ENCODE measurements at places on chromosomes 1 and 21. TPM values are rescaled to one million over a fixed set of nuclear protein-coding genes. Genes with fewer than 3 reads are reported as not detected.

The TPTE gene
- total RNA-seq: not detected

DNA sequence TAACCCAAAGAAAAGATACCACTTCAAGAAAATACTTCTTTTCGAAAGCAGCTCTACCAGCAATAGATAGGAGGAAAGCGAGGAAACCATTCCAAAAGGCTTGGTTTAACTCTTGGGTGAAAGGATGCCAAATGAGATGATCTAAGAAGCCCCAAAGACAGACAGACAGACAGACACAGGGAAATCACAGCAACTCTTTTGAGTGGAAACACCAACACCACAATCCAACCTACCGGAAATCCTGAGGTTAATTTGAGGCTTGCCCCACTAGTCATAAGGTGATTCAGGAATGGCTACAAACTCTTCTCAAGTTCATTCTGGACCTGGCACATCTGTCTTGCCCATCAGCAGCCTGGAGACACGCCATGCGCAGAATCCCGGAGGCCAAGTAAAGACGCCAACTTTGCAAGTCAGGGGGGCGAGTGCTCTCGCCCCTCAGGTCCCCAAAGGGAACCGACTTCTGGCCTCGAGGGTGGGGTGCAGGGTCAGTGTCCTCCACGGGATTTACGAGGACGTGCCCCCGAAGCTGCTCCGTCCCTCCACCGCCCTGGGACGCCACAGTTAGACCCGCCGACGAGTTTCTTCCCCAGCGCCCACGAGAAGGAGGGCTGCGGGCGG is 778 bp downstream of the EVI5 start:
- no peak for DNase-seq
- H3K4me1 ChIP-seq: peaks cover 25% of the 10 kb centered on the region
- peak overlapping the region; percentile 74 for H3K4me3 ChIP-seq
- no peaks in the 10 kb centered on the region for H3K27me3 ChIP-seq
- H3K36me3 ChIP-seq: no peaks in the 10 kb centered on the region

The SMPDL3B gene
- 1.7 TPM for total RNA-seq

- DNase-seq: no peak
- H3K4me3 ChIP-seq: no peak overlapping the region
- H3K36me3 ChIP-seq: no peaks in the 10 kb centered on the region
Measured at GRCh38 chr1:244296003-244296402, 155.7 kb downstream of the ADSS2 start.

GRCh38 chr1:163230827-163231226 is 28.1 kb upstream of the RGS5 start:
- H3K27me3 ChIP-seq: no peaks in the 10 kb centered on the region
- no peaks in the 10 kb centered on the region for H3K4me1 ChIP-seq
- H3K4me3 ChIP-seq: no peak overlapping the region
- DNase-seq: no peak

The CYP4A22 gene
- total RNA-seq: not detected

GRCh38 chr1:67874501-67875111 is 41.3 kb upstream of the GNG12 start:
- no peak overlapping the region for H3K27ac ChIP-seq
- H3K27me3 ChIP-seq: no peaks in the 10 kb centered on the region
- no peaks in the 10 kb centered on the region for H3K4me1 ChIP-seq
- DNase-seq: no peak

The MX2 gene
- 6.1 TPM for total RNA-seq

GRCh38 chr1:172221436-172221835 is 199.0 kb upstream of the C1orf105 start:
- DNase-seq: no peak
- H3K4me1 ChIP-seq: no peaks in the 10 kb centered on the region

- H3K4me1 ChIP-seq: no peaks in the 10 kb centered on the region
- no peak overlapping the region for H3K27ac ChIP-seq
- H3K36me3 ChIP-seq: no peaks in the 10 kb centered on the region
- no peak overlapping the region for H3K4me3 ChIP-seq
Measured at GRCh38 chr1:113166473-113166872, 93.5 kb downstream of the LRIG2 start.

- peak overlapping the region; percentile 92 for H3K27ac ChIP-seq
- peaks cover 19% of the 10 kb centered on the region for H3K27me3 ChIP-seq
- H3K4me3 ChIP-seq: peak overlapping the region; percentile 72
- DNase-seq: peak; percentile 88
Measured at GRCh38 chr1:29122682-29123052, 1.0 kb downstream of the TMEM200B start.

The SLC16A4 gene
- total RNA-seq: 0.52 TPM

The PPM1J gene
- 11.8 TPM for total RNA-seq

The CREB3L4 gene
- total RNA-seq: 17.0 TPM

GRCh38 chr21:15208786-15209185 is 144.0 kb upstream of the NRIP1 start:
- H3K27ac ChIP-seq: no peak overlapping the region
- no peaks in the 10 kb centered on the region for H3K27me3 ChIP-seq
- no peak overlapping the region for H3K4me3 ChIP-seq
- H3K36me3 ChIP-seq: no peaks in the 10 kb centered on the region

DNA sequence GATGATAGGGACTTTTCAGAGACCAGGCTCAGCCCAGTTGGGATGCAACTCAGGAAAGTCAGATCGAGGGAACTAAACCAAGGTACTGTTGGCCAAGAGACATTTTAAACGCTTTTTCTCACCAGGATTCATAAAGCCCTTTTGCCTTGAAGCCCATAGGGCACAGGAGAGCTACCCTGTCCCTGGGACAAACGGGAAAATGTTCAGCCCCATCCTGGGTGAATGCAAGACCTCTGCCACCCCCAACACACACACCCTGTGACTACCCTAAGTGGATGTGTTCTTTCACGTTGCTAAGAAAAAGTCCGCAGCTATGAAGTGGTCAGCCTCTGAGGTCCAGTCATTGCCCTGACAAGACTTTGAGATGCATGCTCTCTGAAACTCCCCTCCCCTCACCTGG is 58.4 kb downstream of the ITPKB start:
- peak overlapping the region; percentile 47 for H3K4me3 ChIP-seq
- no peaks in the 10 kb centered on the region for H3K27me3 ChIP-seq
- H3K27ac ChIP-seq: peak overlapping the region; percentile 91

The FNDC5 gene
- not detected for total RNA-seq

DNA sequence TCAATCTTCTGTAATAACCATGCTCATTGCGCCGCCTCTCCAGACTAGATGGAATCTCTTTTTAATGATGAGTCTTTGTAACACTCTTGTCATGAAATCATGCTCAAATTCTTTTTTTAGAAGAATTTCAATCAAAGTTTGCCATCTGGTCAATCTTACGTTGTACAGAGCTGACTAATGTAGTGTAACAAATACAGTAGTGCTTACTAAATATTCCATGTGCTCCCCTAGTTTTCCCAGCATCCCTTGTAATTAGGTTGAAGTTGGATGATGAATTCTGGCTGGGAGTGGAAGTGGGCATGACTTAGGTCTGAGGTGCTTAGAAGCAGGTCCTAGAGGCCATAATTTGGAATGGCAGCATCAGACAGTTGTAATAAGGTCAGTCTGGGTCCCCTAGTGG is 309.1 kb upstream of the SNX7 start:
- no peak overlapping the region for H3K4me3 ChIP-seq
- no peaks in the 10 kb centered on the region for H3K36me3 ChIP-seq
- H3K27me3 ChIP-seq: no peaks in the 10 kb centered on the region
- H3K27ac ChIP-seq: no peak overlapping the region

The AKR7A3 gene
- 3.1 TPM for total RNA-seq

The SH2D1B gene
- not detected for total RNA-seq

DNA sequence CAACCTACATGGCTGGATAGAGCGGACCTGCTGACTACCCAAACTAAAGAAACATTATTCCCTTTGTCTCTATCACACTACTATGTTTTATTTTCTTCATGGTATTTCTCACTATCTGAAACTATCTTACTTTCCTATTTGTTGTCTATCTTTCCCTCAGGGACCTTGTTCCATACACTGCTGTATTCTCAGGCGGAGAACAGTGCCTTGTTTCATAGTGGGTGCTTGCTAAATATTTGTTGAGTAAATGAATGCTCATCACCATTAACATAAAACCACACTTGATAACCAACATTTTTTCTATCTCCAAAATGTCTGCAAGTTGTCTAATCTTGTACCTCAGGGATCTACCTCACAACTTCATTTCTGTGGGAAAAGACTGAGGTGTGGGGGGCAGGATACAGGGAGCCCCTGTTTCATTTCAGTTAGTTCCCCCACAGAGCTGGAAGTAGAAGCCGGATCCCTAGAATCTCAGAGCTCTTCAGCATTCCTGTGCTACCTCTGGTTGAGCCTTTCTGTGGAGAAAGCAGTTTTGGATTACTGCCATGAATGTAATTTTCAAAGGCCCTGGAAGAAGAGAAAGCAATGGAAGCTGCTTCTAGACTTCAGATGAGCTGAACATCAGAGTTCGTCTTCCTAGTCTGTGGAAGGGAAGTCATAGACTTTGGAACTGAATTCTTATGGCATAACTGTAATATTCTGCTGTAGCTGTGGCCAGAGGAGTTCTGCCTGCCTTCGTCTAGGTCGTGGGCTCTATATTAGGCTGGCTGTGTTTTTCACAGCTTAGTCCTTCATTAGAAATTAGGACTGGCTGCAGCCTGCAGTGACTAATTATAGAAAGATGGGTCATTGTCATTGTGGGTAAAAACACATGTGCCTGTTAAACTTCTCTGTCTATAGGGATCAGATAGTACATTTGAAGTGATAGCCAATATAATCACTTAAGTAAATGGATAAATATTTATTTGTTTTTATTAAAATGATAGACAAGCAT is 293.2 kb upstream of the SGIP1 start:
- H3K27ac ChIP-seq: no peak overlapping the region
- H3K4me3 ChIP-seq: no peak overlapping the region
- H3K36me3 ChIP-seq: no peaks in the 10 kb centered on the region

DNA sequence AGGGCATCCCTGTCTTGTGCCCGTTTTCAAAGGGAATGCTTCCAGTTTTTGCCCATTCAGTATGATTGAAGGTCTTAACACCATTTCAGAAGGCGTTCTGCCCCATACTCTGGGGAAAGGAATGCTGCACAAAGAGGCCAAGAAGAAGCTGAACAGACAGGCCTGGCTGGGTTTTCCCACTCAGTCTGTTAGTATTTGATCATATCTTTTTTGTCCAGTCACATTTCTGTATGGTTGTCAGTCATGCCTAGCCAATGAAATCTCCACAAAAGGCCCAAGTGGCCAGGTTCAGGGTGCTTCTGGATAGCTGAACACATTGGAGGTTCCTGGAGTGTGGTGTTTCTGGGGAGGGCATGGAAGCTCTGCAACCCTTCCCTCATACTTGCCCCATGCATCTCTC is 72.1 kb downstream of the NEK7 start:
- H3K27me3 ChIP-seq: no peaks in the 10 kb centered on the region
- DNase-seq: no peak
- no peak overlapping the region for H3K27ac ChIP-seq
- H3K36me3 ChIP-seq: no peaks in the 10 kb centered on the region

The TAS1R2 gene
- total RNA-seq: 1.3 TPM

DNA sequence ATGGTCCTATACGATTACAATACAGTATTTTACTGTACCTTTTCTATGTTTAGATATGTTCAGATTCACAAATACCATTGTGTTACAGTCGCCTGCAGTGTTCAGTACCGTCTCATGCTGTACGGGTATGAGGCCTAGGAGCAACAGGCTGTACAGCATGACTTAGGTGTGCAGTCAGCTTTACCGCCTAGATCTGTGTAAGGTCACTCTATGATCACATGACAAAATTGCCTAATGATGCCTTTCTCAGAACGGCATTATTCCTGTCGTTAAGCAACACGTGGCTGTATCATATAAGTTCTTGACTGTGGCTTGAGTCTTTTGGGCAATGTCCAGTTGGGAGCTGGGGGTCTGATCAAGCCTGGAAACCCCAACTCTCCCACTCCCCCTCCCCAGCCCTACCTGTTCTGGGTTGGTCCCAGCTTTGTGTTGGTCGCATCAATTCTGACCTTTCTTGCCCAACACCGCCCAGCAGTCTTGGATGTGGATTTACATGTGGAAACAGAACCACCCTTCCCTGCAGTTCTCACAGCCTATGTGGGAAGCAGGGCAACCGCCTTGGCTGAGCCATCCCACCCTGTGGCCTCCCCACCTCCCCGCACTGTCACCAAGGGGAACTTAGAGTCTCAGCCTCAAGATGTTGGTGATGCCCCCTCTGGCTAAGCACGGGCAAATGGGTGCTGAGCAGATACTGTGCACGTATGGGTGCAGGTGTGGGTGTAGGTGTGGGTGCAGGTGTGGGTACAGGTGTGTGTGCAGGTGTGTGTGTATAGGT is 80.2 kb upstream of the ACTL8 start:
- peaks cover 21% of the 10 kb centered on the region for H3K36me3 ChIP-seq
- H3K27me3 ChIP-seq: no peaks in the 10 kb centered on the region
- no peaks in the 10 kb centered on the region for H3K4me1 ChIP-seq
- no peak overlapping the region for H3K4me3 ChIP-seq
- no peak for DNase-seq
- H3K27ac ChIP-seq: no peak overlapping the region

The RAB3B gene
- total RNA-seq: 2.8 TPM

DNA sequence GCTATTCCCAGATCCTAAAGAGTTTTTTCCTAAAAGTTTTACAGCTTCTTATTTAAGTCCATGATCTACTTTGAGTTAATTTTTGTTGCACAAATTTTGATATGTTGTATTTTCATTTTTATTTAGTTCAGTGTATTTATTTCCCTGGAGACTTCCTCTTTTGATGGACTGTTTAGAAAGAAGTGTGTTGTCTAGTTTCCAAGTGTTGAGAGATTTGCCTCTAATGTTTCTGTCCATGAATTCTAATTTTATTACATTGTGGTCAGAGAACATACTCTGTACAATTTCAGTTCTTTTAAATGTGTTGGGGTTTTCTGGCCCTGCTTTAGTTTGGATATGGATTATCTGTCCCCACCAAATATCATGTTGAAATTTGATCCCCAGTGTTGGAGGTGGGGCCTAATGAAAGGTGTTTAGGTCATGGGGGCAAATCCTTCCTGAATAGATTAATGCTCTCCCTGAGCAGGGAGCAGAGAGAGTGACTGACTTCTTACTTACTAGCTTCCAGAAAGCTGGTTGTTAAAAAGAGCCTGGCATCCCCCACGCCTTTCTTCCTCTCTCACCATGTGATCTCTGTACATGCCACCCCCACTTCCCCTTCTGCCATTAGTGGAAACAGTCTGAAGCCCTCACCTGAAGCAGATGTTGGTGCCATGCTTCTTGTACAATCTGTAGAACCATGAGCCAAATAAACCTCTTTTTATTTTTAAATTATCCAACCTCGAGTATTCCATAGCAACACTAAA is 4.6 kb downstream of the CHD1L start:
- H3K27ac ChIP-seq: no peak overlapping the region
- no peaks in the 10 kb centered on the region for H3K36me3 ChIP-seq
- H3K27me3 ChIP-seq: no peaks in the 10 kb centered on the region
- no peak for DNase-seq

- H3K36me3 ChIP-seq: peaks cover 4% of the 10 kb centered on the region
- peak overlapping the region; percentile 71 for H3K4me3 ChIP-seq
- H3K4me1 ChIP-seq: peaks cover 15% of the 10 kb centered on the region
- H3K27ac ChIP-seq: peak overlapping the region; percentile 53
- peak; percentile 78 for DNase-seq
- no peaks in the 10 kb centered on the region for H3K27me3 ChIP-seq
Measured at GRCh38 chr1:107057197-107058133, 991 bp downstream of the PRMT6 start.

The TFAP2E gene
- total RNA-seq: 3.2 TPM

- peaks cover 8% of the 10 kb centered on the region for H3K4me1 ChIP-seq
- peaks cover 3% of the 10 kb centered on the region for H3K27me3 ChIP-seq
- H3K4me3 ChIP-seq: no peak overlapping the region
- H3K27ac ChIP-seq: no peak overlapping the region
- no peaks in the 10 kb centered on the region for H3K36me3 ChIP-seq
- no peak for DNase-seq
Measured at GRCh38 chr1:209662879-209663327, 10.7 kb upstream of the LAMB3 start.
